ENCODE measurements at places on chromosomes 7 and 10. TPM values are rescaled to one million over a fixed set of nuclear protein-coding genes. Genes with fewer than 3 reads are reported as not detected.
A peak's percentile ranks its signal among the peaks of the same experiment; 100 is the strongest.

GRCh38 chr7:140696024-140696679, 356 bp upstream of the NDUFB2 start:
- peaks cover 15% of the 10 kb centered on the region for H3K4me1 ChIP-seq
- H3K36me3 ChIP-seq: no peaks in the 10 kb centered on the region
- peak overlapping the region; percentile 84 for H3K27ac ChIP-seq
- H3K4me3 ChIP-seq: peak overlapping the region; percentile 97
- peak; percentile 27 for DNase-seq
- no peaks in the 10 kb centered on the region for H3K27me3 ChIP-seq

DNA sequence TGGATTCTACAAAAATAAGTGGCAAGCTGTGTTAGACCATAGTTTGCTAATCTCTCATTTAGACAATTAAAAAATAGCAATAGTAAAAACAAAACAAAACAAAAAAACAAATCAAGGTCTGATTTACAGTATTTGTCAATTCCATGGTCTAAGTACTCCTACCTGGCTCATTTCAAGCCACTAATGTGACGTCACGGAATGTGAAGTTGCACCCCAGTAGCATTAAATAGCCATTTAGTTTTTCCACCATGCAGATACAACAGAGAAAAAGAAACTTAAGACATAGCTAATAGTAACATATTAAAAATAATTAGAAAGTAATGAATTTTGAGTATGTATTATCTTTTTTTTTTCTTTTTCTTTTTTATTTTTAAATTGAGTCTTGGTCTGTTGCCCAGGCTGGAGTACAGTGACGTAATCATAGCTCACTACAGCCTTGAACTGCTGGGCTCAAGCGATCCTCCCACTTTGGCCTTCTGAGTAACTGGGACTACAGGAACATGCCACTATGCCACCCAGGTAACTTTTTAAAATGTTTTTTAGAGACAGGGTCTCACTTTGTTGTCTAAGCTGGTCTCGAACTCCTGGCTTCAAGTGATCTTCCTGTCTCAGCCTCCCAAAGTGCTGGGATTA, 101.2 kb downstream of the MKX start:
- no peak overlapping the region for H3K27ac ChIP-seq
- H3K4me1 ChIP-seq: no peaks in the 10 kb centered on the region
- no peak for DNase-seq
- H3K4me3 ChIP-seq: no peak overlapping the region
- no peaks in the 10 kb centered on the region for H3K27me3 ChIP-seq

The OR13A1 gene
- total RNA-seq: 2.3 TPM

The ASB10 gene
- total RNA-seq: not detected

Measured in B cell (primary cell).